Tongue (tissue), 3 donors: ENCODE measurements at places on chromosomes 2 and 18. TPM values are rescaled to one million over a fixed set of nuclear protein-coding genes. Genes with fewer than 3 reads are reported as not detected.

Gene TACR1
- 0.41 TPM for total RNA-seq

Gene SIGLEC15
- not detected for total RNA-seq

Gene ATP6V1B1
- total RNA-seq = 4.3 TPM

Gene COL5A2
- total RNA-seq = 607 TPM

Gene MYO7B
- 1.5 TPM for total RNA-seq

Gene TUBB8B
- not detected for total RNA-seq

Gene ALLC
- total RNA-seq = not detected

Gene PLA2R1
- 13.0 TPM for total RNA-seq

Gene ANXA4
- 29.5 TPM for total RNA-seq

Gene LOXHD1
- total RNA-seq = 3.4 TPM

Gene TEX261
- 63.3 TPM for total RNA-seq

Gene CCDC178
- not detected for total RNA-seq
